ENCODE measurements at places on chromosomes 7 and 10.

GRCh38 chr7:44470135-44470479 is 20.4 kb downstream of the NUDCD3 start:
- no peak for DNase-seq

- peak; percentile 14 for DNase-seq
Measured at GRCh38 chr7:7181519-7182155, 707 bp upstream of the C1GALT1 start.

DNA sequence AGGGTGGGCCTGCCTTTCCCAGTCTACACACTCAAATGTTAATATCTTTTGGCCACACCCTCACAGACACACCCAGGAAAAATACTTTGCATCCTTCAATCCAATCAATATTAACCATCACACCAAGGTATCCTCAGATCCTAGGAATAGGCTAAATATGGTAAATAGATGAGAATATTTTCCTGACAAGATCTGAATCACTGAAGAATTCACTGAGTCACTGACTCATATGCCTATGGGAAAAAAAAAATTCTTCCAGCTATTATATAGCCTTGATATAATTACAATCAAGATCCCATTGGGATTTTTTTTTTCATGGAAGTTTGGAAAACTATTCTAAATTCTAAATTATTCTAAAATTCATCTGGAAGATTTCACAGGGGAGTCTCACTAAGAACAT is 65.8 kb downstream of the INHBA start:
- DNase-seq = no peak

DNA sequence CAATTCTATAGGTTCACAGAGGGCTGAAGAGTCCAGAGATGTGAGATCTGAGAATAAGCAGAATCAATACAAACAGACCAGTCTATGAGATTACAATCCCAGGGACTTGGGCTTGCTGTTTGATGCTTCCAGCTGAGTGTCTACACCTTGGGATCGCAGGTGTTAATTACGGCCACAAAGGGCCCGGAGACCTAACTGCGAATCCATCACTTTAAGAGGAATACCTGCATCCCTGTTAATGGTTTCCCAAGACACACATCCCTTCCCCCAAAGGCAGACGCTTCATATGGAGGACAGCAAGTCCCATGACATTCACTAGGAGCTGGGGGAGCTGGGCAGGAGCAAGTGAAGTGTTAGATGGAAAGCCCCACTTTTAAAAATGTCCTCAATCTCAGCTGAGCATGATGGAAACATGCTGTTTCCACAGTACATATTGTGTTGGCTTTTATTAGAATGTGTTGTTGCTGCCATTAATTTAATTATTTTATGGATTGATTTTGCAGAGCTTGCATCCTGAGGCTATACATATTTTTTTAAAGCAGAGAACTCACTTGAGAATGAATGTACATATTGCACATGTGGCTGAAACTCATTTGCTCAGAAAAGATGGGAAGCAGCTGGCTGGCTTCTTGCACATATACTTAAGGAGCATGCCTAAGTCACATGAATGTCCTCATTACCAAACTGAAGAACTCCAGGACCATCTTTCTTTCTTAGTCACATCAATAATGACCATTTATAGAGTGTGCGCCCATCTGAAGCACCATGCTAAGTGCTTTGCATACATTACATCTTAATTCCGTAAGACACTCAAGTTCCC is 151.3 kb downstream of the NEBL start:
- no peak for DNase-seq

- no peak for DNase-seq
Measured at GRCh38 chr7:153943861-153944260, 108.3 kb upstream of the DPP6 start.

GRCh38 chr7:100642534-100642907 is 1.2 kb upstream of the TFR2 start:
- no peak for DNase-seq

DNA sequence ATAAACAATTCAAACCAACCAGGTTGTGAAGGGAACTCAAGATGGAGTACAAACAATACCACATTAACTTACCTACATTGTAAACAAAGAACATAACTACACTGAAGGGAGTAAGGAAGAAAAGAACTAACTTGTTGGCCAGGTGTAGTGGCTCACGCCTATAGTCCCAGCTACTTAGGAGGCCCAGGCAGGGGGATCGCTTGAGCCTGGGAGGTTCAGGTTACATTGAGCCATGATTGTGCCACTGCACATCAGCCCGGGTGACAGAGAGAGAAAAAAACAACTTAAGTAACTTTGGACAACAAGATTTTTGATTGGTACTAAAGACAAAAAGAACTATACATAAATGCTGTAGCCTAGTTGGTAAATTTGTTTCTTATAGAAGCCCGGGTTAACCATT is 68.8 kb downstream of the TRIL start:
- no peak for DNase-seq

- DNase-seq = no peak
Measured at GRCh38 chr7:38594949-38595348, 36.2 kb downstream of the AMPH start.

DNA sequence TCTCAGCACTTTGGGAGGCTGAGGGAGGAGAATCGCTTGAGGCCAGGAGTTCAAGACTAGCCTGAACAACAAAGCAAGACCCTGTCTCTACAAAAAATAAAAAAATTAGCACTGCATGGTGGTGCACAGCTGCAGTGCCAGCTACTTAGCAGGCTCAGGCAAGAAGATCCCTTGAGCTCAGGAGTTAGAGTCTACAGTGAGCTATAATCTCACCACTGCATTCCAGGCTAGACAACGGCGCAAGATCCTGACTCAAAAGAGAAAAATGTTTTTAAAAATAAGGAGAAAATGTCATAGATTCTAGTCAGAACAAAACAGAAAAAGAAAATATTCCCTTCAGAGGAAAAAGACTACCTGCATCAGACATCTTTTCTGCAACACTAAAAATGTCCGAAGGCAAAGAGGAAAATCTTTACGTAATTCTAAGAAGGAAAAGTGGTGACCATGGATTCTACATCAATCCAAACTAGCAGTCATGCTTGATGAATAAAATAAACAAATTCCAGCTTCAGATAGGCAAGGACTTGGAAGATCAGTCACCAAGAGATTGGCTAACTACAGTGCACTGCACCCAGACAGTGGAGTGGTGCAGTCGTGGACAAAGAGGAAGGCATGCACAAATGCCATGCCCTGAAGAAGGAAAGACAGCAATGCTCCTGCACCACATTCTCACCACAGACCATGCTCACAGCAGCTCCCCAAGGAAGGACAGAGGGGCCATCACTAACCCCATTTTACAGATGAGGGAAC is 54.3 kb downstream of the ERCC6 start:
- no peak for DNase-seq

- no peak for DNase-seq
Measured at GRCh38 chr10:88347022-88347421, 236.1 kb downstream of the RNLS start.

DNA sequence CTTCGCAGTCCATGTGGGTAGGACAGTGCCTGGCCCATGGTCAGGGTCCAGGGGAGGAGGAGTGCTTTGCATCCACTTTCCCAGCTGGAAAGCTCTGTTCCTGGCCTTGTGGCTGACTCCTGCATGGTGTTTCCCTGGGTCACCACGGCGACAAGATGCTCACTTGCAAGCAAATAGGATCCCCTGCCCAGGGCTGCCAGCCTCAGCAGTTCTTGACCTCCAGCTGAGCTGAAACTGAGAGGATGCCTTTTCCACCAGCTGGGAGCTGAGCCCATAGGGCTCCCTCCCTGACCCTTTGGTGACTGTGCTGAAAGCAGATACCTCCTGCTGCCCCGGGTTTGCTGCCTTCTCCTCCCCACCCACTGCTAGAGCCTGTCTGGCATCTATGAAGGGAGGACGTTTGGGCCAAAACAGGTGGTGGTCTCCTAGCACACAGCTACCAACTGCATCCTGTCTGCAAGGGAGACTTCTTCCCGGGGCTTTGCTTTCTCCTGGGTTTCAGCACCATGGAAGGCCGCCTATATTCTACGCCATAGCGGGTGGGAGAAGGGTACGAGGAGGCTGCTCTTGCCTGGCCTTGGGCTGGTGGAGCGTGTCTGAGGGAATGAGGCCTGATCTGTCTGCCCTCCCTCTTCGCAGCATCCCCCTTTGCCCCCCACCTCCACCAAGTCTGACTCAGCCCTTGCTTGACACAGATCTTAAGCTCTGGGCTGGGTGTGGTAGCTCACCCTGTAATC is 34.4 kb downstream of the UBTD1 start:
- no peak for DNase-seq

DNA sequence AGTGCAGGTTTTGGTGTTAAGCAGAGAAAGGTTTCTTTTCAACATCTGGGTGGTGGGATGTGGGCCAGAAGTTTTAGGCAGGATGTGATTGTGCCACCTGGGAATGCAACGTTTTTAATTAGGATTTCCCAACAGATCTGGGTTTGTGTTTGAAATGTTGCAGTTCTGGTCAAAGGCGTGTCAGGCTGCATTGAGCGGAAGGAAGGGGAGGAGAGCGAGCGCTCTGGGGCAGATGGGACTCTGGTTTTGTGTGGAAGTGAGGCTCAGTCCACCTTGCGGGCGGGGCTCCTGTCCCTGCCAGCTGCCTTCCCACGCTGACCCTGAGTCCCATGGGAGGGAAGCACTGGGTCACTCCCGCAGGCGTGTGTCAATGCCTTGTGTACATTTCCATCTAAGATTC is 767.7 kb downstream of the KCNMA1 start:
- no peak for DNase-seq

- DNase-seq = no peak
Measured at GRCh38 chr10:94299417-94299816, 63.3 kb downstream of the NOC3L start.

GRCh38 chr10:30645340-30645827 is 15.8 kb upstream of the LYZL2 start:
- no peak for DNase-seq

- no peak for DNase-seq
Measured at GRCh38 chr10:60073781-60074656, 167.7 kb upstream of the CCDC6 start.

DNA sequence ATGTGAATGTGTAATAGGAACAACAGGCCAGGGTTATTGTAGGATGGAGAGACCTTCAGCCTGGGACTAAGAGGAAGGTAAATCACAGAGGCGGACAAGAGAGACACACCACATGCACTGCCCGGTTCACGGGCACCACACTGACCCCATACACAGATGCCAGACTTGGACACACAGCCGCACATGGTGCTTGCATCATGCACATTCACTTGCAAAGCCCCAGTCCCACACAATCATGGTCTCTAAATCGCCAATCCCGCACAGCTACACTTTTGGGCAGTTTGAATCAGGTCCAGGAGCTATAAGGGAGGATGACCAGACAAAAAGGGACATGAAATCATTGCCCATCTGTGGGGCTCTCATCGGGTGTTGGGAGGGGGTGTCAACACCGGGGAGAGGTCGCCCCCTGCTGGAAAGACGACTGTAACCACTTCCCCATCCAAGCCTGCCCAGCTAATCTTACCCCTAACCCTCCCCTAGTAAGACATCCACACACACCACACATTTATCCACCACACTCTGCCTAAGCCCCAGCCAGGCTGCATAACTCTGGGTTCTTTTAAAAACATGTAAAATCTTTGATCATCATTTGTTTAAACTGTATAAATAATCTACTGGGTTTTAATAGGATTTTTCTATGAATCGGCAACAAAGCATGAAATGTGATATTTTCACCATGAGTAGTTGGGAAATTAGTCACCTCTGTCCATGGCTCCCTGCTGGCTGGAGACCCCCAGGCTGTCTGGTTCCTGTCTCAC is 40.5 kb upstream of the SLF2 start:
- DNase-seq = peak; percentile 14

GRCh38 chr7:12570168-12570533 is 369 bp upstream of the SCIN start:
- DNase-seq = no peak

GRCh38 chr7:91289633-91290254 is 25.5 kb downstream of the FZD1 start:
- no peak for DNase-seq

DNA sequence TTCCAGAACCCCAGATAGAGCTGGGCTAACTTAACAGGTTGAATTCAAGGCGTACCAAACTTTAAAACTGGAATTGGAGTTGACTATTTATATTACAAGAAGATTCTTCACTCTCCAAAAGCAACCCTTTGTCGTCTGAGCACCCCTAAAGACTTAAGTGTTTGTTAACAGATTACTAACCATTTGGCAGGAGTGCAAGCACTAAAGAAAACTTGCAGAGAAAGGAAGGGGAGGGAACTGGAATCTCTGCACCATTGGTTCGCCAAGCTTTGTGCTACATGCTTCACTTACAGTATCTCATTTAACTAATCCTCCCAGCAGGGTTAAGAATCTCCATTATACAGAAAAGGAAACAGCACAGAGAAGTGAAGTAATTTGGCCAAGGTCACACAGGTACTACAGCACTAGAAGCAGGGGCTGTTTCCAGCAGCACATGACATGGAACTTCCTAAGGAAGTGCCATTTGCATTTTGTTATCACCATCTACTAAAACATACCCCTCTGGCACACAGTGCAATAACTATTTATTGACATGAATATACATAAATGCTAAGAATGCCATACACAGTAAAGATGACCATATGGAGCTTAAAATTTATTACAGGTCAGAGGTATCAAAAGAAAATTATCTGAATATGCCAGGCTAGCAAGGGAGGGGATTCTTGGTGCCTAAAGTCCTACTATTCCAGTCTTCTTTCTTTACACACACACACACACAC is 201.2 kb downstream of the KCNMA1 start:
- DNase-seq = no peak

DNA sequence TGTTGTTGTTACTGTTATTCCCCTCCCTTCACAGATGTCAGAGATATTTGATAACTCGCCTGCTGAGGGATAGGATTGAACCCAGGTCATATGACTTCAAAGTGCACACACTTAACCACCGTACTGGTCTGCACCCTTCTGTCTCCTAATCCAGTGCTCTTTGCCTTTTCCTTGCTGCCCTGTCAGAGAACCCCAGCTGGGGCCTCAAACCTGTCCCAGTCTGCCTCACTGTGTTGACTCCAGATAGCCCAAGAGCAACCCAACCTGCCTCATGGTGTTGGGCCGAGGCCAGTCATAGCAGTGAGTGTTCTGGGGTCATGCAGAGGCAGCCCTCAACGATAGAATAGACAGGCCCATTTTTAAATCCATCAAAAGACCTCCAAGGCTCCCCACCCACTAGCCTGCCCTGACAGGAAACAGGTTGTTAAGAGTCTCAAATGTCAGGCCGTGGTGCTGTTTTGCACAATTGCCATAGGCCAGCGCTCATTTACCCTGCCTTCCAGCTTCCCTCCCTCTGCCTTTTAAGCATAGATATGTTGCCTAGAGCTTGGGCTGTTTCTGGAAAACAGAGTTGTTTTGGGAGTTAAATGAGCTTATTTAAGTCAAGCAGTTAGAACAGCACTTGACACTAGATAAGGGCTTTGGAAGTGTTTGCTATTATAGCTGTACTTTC is 37.0 kb upstream of the PDCD4 start:
- DNase-seq = no peak

DNA sequence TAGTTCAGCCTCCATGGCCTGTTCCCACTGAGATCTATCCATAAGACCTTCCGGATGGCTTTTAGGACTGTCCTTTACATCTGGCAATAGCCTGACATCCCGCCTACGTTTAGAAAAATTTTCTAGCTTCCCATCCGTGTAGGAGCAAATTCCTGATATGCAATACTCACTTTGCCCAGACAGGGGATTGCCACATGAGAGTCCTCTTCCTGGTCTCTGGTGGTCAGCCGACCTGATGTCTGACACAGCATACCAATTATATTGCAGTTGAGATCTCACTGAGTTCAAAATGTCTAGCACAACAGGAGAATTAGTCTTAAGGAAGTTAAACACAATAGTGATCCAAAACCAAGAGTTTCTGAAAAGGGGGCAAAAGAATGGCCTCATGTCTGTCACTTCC is 9.4 kb upstream of the ETV1 start:
- DNase-seq = no peak

GRCh38 chr10:20372748-20373147 is 524.4 kb downstream of the NEBL start:
- no peak for DNase-seq
